KG1 (cell line): ENCODE measurements at places on chromosomes 1 and 21.
A peak's percentile ranks its signal among the peaks of the same experiment; 100 is the strongest.

- DNase-seq, result no peak
Observed at GRCh38 chr21:39675993-39676661, 63.4 kb downstream of the B3GALT5 start.

GRCh38 chr1:11373895-11374747 lies 101.1 kb downstream of the UBIAD1 start:
- no peak for DNase-seq

- DNase-seq, result no peak
Observed at GRCh38 chr1:243513726-243514491, 258.1 kb downstream of the SDCCAG8 start.

GRCh38 chr1:99590578-99591209 lies 55.2 kb upstream of the PALMD start:
- DNase-seq, result no peak

DNA sequence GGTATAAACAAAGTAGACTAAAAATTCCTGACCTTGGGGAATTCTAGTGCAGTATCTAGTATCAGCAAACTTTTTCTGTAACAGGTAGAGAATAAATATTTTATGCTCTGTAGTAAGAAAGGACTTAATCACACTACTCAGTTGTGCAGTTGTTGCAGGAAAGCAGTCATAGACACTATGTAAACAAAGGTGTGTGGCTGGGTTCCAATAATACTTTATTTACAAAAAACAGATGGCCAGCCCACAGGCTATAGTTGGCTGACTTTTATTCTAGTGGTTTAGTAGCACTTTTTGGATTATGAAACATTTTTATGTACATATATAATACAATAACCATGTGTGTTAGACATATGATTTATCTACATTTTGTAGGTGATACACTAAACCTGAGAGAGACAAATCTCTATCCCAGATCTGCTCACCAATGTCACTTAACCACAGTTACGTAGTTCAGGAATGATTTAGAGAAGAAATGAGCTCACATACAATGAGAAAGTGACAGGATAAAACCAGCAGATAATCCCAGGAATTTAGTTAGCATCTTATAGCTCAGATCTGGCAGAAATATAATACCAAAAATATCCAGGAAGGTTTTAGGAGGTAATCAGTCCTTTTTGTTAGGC lies 56.1 kb downstream of the MIER1 start:
- DNase-seq, result no peak

DNA sequence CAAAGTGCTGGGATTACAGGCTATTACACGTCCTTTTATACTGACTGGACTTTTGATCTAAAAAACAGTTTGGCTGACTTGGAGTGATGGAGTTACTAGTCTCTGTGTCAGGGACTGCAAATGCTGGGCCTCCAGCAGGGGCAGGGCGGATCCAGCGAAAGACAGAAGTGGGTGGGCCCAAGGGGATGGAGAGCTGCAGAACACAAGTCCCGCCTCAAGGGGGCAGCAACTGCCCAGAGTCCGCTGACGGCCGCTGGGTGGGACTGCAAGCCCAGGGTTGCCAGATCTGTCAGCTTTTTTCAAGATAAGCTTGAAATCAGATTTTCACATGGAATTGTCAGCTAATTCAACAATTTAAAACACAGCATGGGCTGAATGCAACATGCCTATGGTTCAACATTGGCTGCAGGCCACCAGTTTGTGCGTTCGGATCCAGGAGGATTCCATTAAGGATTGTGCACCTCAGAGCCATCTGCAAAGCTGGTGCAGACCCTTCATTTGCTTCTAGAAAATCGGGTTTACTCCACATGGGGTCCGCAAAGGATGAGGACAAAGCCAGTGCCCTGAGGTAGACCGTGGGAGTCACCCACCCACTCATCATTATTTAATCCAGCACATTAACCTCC lies 10.7 kb downstream of the STMN1 start:
- peak; percentile 76 for DNase-seq

DNA sequence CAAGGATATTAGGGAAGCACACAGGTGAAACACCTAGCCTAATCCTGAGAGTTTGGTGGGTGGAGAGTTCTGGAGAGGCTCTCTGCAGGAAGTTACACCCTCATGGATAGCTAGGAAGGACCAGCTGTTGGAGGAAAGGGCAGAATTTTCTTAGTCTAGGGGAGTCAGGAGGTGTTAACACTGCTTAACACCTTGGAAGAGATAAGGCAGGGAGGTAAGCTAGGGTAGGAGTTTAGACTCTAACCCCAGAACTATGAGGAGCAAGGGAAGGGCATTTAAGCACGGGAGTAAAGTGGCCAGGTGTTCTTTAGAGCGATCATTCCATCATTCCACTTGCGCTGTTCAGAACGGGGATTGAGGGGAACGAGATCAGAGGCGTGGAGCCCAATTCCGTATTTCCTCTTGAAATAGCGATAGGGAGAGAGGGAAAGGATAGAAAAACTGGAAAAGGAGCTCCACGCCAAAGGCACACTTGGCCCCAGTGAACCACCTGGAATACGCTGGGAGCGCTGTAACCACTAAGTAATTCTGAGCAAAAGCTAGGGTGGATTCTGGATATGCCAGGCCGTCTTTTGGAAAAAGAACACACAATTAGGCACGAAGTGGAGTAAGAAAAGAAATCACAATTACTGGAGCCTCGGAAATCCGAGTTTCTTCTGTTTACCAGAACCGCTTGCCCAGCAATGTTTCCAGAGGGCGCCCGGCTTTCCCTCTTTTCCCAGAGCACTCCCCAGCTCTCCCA lies 1.5 kb upstream of the GPR137B start:
- no peak for DNase-seq

DNA sequence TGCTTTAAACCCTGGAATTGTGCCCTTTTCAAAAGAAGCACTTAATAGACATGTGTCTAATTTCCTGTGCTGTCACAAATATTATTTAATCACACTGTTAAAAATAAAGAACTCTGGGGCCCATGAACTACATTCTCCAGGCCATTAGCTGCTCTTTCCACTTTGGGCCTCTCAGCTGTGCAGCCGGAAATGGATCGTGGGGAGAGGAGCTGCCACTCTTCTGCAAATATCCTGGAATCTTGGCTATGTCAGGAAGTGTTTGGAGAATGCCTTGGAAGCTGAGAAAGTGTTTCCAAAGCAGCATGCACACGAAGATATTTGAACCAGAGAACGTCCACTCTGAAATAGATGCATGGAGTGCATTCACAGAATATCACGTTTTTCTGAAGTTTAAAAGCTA lies 27.5 kb upstream of the VPS26C start:
- no peak for DNase-seq

DNA sequence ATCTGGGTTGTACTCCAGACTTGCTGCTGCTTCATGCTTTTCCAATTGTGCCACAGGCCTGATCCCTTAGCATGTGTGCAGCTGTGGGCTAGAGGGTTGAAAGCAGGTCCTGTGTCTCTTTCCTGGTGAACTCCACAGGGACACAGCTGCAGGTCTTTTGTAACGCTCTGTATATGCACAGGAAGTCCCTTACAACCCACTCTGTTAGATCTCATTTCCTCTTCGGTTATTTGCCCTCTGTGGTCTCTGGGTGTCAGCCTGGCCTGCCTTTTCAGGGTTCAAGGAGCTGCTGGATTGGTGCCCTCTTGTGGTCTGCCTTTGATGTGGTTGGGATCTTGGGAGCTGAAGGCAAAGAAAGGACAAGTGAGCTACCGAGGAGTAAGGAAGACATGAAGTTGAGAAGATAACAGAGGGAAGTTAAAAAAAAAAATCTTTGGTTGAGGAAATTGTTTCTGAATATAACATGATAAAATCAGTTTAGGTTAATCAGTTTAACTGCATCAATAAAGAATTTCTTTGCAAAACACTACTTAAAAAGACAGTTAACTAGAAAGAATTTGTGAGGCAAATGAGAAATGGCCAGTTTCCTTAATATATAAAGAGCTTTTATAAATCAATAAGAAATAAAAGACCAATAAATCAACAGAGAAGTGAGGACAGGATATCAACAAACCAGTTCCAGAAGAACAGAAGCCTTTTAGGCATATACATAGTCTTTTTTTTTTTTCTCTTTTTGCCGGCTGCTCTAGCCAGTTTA lies 44.1 kb downstream of the UCK2 start:
- peak; percentile 63 for DNase-seq

DNA sequence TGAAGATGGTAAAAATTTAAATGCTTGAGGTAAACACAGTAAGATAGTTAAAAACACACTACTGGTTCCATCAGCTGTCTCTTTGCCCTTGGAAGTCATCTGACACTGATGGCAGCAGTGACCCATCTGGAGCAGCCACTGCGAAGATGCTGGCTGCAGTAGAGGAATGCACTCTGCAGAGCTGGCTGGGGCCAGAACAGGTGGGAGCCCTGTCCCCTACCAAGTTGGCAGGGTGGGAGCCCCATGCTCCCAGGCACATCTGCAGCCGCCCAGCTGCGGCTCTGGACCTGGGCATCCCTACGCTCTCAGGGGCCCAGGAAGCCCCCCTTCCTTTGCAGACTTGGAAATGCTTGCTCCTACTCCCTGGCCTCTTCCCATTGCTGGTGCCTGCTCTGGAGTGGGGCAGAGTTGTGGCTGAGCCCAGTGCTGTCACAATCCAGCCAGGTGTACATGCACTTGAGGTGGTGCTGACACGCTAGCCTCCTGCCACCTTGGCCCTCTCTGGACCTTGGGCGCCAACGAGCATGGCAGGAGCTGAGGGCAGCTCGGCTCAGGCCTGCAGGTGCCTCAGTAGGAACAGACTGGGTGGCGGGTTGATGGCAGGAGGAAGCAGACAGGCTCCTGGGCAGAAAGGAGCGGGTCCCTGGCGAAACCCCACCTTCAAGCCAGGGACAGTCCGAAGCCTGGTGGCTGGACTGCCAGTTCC lies 227.0 kb downstream of the FGGY start:
- DNase-seq, result no peak

DNA sequence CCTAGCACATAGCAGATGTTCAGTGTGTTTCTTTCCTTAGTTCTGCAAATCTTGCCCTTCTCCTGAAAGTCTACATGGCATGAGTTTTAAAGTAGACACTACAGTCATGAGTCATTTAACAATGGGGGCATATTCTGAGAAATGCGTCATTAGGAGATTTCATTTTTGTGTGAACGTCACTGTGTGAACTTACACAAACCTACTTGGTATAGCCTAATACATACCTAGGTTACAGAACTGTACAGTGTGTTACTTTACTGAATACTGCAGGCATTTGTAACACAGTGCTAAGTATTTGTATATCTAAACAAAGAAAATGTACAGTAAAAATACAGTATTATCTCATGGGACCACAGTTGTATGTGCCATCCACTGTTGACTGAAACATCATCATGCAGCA lies 10.0 kb downstream of the TTF2 start:
- no peak for DNase-seq

DNA sequence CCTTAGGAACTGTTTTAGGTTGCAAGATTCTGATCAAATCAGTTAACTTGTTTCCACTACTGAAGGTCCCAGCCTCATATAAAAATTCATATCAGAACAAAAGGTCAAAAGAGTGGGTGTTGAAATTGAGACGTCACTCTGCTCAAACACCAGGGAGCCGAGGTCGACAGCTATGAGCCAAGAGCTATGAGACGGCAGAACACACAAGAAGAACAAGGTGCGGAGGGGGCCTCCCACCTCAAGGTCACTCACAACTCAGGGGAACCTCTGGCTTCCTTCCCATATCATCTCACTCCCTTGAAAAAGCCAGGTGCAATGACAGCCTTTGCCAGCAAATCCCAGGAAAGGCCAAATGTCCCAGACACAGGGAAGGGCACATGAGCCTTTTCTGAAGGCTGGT lies 749 bp downstream of the SEC16B start:
- DNase-seq, result no peak

DNA sequence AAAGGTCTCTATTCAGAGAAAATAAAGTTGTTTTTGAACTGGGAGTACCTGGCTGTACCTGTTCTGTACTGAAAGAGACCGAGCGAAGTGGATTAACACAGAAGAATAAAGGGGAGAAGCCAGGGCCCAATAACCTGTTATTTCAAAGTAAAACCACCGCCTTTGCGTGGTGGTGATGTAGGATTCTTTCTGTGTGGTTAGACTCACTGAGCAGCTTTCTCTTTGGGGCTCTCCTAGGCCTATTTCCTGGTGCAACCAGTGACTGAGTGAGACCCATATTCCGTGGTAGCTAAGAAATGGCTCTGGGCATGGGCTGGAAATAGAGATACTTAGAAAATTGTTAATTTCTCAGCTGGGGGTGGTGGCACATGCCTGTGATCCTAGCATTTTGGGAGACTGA lies 99.9 kb downstream of the XCL2 start:
- no peak for DNase-seq

DNA sequence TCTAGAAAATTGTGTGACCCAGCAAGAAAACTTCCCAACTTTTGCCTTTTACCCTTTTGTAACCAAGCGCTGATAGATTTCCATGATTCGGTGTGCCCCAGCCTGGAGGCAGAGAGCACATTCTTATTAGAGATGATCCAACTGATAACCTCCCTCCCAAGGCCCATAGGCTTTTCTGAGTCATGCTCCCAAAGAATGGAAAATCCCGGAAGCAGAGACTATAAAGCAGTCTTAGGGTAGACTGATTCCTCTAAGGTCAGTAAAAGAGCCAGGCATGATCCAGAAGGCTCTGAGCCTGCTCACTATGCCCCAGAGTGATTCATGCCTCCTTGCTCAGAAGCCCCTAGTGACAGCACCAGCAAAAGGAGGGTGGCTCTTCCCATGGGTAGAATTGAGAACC lies 4.3 kb downstream of the CAMK1G start:
- DNase-seq, result no peak

- DNase-seq, result no peak
Observed at GRCh38 chr1:38571726-38572125, 287.8 kb downstream of the RRAGC start.

DNA sequence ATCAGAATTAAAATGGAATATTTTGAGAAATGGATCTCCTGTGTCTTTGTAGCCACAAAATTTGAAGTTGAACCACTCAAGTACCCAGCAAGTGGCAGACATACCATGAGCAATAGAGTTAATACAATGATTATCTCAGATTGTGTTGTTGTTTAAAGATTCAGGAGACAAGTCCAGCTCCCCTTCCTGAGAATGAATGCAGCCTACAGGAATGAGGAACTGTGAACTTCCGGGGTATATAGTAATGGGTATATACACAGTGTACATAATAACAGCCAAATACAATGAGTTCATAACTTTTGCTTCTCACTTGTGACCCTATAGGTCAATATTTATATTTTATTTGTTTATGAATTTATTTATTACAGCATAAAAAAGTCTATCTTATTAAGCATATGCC lies 445.0 kb downstream of the SETD4 start:
- DNase-seq, result no peak

DNA sequence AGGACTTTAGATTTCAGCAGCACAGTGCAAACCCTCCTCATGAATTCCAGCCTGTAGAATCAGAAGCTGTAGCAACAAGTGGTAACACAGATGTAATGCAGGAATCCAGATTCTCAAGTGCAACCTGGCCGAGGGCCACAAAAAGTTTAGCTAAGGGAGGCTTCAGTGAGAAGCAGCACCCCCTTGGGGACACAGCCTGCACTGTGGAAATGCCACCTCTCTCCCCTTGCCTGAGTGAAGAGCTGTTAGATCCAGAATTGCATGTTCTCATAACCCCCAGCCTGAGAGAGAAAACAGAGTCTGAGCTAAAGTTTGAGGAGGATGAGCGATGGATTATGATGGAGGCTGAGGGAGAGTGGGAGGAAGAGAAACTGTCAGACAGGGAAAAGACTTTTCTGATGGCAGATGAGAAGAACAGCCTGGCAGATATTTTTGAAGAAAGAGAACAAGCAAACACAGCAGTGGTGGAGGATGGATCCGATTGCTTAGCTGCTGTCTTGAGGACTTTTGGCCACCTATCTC lies 80.5 kb upstream of the BMP8A start:
- DNase-seq, result peak; percentile 40

- DNase-seq, result no peak
Observed at GRCh38 chr1:234608911-234609690, 877 bp downstream of the IRF2BP2 start.
